ENCODE measurements at places on chromosomes 13 and 19.

DNA sequence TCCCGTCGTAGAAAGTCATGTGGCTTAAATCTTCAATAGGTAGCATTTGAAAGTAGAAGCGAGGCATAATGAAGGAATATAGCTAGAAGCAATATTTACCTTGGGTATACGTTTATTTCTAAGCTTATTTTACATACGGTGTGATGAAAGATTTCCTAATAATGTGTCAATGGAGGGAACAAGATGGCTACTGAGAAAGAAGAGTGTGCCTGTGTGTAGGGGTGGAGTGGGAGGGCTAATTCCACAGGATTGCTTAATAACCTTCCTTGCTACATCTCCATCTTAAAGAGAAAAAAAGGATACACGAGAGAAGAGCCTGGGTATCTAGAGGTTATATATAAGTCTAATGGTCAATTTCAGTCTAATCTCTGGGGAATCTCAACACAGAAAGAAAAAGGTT lies 2.0 kb downstream of the SPART start:
- DNase-seq, result no peak

GRCh38 chr19:49691243-49692146 lies 579 bp downstream of the CPT1C start:
- DNase-seq, result peak; percentile 27

GRCh38 chr19:11964858-11965645 lies at the start of gene ZNF763:
TSS of gene ZNF763 (plus strand) at chr19:11965040. CDS start at chr19:11965209, 169 bp downstream.
- DNase-seq, result peak; percentile 89

DNA sequence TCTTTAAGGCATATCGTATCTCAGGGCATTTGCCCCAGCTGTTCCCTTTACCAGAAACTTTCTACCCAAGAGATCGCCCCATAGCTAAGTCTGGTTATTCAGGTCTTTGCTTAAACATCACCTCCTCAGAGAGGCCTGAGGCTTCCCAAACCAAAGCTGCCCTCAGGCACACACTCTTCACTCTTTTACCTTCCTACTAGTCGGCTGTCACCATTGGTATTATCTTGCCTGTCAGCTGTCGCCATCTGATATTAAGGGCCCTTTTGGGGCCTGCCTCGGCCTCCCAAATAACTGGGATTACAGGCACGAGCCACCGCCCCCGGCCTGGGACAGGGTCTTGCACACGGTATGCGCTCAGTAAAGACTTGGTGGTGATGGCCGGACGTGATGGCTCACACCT lies 1.0 kb downstream of the GADD45GIP1 start:
- DNase-seq, result no peak

DNA sequence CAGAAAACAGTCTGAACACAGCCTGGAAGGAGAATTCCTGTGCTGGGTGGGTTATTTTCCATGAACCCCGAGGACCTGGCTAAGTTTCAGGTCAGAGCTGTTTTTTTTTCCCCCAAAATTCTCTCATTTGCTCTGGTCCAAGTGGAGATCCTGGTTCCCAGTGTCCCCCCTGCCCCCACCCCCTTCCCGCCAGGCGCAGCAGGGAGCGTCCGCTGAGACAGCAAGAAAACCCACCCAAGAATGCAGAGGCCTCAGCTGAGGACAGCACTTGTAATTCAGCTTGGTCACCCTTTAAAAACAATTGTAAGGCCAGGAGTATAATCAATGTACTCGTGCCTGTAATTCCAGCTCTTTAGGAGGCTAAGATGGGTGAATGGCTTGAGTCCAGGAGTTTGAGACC lies 11.4 kb upstream of the TSPAN16 start:
- no peak for DNase-seq

DNA sequence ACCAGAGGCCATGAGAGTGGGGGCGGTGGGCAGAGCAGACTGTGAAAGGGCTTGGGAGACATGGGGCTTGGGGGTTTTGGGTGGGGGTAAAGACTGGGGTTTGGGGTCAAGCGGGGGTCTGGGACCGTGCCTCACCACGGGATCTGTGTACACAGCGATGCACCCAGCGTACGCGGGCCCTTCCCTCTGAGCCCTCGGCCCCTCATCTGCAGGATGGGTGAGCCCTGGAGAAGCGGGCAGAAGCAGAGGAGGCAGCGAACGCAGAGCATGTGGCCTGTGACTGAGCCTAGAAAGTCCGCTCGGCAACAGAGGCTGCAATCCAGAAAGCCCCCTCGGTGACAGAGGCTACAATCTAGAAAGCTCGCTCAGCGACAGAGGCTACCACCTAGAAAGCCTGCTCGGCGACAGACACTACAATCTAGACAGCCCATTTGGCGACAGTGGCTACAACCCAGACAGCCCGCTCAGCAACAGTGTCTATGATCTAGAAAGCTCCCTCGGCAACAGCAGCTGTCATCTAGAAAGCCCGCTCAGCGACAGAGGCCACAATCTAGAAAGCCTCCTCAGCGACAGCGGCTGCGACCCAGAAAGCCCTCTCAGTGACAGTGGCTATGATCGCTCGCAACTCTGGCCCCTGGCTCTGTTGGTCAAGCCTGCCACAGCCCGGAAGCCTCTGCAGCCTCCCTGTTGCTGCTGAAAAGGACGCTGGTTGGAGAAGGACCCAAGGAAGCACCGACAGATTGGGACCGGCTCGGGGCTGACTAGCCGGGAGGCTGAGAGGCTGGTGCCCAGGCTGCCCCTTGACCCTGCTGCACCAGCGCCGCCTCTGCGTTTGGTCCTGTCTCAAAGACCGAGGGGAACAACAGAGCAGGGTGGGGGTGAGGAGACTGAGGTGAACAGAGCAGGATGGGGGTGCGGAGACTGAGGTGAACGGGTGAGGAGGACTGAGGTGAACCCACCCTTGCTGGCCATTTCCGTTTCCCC lies 68.6 kb downstream of the SPACA7 start:
- no peak for DNase-seq

GRCh38 chr13:60108589-60108988 lies 55.1 kb downstream of the DIAPH3 start:
- DNase-seq, result no peak

DNA sequence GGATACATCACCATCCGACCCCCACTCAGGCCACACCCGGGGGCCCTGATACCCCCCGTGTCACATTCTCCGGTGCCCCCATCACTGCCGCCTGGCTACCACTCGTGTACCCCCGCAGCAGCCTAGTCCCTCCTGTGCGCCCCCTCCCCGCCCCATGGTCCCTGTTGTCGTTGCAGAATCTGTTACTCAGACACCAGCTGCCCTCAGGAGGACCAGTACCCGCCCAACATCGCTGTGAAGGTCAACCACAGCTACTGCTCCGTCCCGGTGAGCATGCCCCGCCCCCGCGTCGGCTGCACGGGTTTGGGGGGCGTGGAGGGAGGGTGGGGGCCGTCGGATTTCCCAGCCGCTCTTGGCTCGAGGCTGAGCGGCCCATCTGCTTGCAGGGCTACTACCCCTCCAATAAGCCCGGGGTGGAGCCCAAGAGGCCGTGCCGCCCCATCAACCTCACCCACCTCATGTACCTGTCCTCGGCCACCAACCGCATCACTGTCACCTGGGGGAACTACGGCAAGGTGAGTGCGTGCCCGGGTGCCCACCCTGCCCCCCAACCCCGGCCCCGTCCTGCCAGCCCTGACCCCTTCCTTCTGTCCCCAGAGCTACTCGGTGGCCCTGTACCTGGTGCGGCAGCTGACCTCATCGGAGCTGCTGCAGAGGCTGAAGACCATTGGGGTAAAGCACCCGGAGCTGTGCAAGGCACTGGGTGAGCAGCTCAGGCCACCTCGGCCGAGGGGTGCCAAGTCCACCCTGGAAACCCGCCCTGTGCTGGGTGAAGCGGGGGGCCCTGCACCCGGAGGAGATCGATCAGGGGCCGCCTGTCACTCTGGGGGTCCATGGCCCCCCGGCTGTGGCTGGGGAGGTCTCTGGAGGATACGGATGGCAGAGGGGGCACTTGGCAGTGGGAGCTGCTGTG lies 21.1 kb downstream of the PIAS4 start:
- no peak for DNase-seq
